Fibroblast of lung (primary cell): ENCODE measurements at places on chromosomes 12 and 14. TPM values are rescaled to one million over a fixed set of nuclear protein-coding genes. Genes with fewer than 3 reads are reported as not detected.

The TAS2R9 gene
- total RNA-seq: 0.17 TPM in 1 of 2 replicates, not detected in the other

The VRTN gene
- not detected in 2 replicates for total RNA-seq

The GNG2 gene
- total RNA-seq: 19.0 and 21.5 TPM in 2 replicates

The RERG gene
- 0.26 and 0.33 TPM in 2 replicates for total RNA-seq

The DBX2 gene
- not detected in 2 replicates for total RNA-seq

The KRT81 gene
- not detected in 2 replicates for total RNA-seq

The ERP27 gene
- 0.17 TPM in 1 of 2 replicates, not detected in the other for total RNA-seq

The LMNTD1 gene
- not detected in 2 replicates for total RNA-seq

The ANO4 gene
- total RNA-seq: 11.3 and 42.3 TPM in 2 replicates

GRCh38 chr14:77108753-77109152 lies 10.7 kb downstream of the CIPC start:
- DNase-seq: no peak

DNA sequence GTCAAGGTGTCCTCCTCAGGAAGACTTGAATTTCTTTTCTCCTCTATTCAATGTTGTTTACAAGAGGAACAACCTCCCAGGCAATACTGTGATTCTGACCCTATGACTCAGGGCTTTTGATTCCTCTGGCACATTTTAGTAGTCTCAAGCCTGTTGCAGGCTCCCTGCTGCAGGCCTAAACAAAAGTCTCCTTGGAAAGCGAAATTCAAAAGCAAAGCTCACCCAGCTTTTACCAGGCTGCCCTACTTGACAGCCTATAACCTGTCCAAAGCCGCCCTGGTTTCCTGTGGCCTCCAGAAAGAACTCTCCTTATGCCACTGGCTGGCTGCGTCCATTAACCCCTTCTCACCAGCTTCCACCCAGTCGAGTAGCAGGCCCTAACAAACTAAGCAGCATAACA lies 11.6 kb downstream of the FGD6 start:
- peak; percentile 87 for DNase-seq

GRCh38 chr12:67433385-67434175 lies 164.4 kb downstream of the CAND1 start:
- DNase-seq: peak; percentile 70

- DNase-seq: peak; percentile 43
Measured at GRCh38 chr12:109775172-109775881, 57.9 kb downstream of the TRPV4 start.

GRCh38 chr14:94975366-94975765 lies 182.0 kb downstream of the DICER1 start:
- DNase-seq: no peak

GRCh38 chr12:116765271-116765670 lies 27.2 kb downstream of the RNFT2 start:
- no peak for DNase-seq

DNA sequence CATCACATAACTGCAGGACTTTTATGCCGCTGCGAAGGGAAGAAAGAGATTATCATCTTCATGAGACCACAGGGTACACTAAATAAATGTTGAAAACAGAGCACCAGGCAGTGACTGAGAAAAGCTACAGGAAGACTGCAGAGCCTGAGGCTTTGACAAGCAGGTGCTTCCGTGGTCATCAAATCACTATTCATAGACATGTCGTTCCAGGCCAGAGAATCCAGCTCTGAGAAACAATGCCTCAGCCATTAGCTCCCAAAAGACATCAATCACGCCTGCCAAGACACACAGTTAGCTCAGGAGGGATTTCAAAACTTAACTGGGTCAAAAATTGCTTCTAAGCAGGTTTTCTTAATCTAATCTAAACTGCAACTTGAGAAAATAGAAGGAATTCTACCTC lies 47.2 kb upstream of the GARIN6 start:
- no peak for DNase-seq

- no peak for DNase-seq
Measured at GRCh38 chr12:121766290-121767039, 27.0 kb downstream of the RHOF start.

DNA sequence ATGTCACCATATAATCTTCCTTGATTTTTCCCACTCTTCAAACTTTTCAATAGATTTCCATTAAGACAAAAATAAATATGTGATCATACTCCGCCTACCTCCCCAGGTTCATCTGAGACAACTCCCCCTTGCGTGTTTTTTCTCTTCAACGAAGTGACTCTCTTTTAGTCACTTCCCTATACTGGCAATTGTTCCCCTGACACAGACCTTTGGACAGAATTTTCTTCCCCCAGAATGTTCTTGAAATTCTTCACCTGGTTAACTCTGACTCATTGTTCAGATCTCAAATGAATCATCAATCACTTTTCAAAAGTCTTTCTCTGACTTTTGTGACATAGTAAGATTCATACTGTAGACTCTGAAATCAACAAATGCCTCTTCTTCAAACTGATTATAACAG lies 727.3 kb upstream of the LMO3 start:
- DNase-seq: no peak

GRCh38 chr12:110203546-110203945 lies 77.5 kb upstream of the ATP2A2 start:
- DNase-seq: no peak

- DNase-seq: no peak
Measured at GRCh38 chr12:1102791-1103450, 111.9 kb downstream of the ERC1 start.

GRCh38 chr12:112599871-112600270 lies 181.1 kb downstream of the PTPN11 start:
- no peak for DNase-seq

DNA sequence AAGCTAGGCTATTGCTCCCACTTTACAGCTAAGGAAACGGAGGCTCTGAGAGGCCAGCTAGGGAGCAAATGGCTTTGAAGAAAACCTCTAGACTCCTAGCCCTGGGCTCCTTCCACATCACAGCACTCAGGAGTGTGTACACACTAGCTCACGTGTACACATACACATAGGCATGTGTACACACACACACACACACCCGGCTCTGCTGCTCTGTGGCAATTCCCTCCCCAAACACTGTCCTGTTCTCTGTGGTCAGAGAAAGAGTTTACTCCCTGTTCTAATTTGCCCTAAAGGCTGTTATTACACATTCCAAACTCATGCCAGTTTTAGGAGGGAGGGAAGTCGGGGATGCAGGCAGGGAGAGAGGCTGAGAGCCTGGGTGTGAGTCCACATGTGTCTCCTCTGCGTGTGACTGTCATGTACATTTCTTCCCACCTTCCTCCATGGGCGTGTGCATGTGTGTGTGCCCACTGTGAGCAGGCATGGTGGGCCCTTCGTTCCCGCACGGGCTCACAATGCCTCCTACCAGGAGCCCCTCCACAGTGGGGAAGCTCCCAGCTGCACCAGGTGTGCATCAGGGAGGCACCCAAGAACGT lies 14.2 kb downstream of the TRPV4 start:
- peak; percentile 20 for DNase-seq

DNA sequence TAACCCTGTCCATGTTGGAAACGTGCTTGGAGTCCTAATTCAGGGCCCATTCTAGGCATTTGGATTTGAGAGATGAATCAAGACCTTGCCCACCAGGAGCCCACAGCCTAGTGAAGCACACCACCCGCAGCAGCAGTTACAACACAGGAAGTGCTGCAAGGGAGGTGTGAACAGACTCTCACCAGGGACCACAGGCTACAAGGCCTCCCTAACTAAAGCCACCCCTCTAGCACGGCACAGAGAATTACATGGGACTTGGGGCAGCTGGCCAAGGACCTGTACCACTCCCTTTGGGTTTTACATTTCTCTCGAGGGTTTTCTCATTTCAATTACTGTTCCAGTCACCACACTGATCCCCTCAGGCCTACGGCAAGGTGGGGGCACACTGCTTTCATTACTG lies 49.5 kb upstream of the FOXN3 start:
- no peak for DNase-seq

GRCh38 chr12:108642269-108642870 lies 8.7 kb upstream of the SELPLG start:
- no peak for DNase-seq

DNA sequence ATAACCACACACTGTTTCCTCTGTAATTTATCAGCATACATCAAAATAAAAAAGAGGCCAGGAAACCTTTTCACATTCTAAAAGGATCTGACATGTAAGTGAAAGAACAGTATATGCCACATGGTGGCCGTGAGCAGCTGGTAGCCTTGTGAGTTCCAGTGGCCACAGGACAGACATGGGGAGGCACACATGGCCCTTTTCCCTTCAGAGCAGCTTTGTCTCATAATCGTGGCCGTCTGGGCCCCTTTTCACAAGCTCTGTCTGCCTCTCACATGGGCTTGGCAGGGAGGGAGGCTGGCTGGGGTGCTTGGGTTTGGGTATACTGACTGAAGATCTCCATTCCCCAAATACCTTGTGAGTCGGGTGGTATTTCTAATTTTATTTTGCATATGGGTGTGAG lies 1.5 kb upstream of the ZDHHC22 start:
- no peak for DNase-seq

- no peak for DNase-seq
Measured at GRCh38 chr12:52010692-52011601, 4.2 kb downstream of the TAMALIN start.

- no peak for DNase-seq
Measured at GRCh38 chr12:74286254-74286653, 251.4 kb upstream of the ATXN7L3B start.

DNA sequence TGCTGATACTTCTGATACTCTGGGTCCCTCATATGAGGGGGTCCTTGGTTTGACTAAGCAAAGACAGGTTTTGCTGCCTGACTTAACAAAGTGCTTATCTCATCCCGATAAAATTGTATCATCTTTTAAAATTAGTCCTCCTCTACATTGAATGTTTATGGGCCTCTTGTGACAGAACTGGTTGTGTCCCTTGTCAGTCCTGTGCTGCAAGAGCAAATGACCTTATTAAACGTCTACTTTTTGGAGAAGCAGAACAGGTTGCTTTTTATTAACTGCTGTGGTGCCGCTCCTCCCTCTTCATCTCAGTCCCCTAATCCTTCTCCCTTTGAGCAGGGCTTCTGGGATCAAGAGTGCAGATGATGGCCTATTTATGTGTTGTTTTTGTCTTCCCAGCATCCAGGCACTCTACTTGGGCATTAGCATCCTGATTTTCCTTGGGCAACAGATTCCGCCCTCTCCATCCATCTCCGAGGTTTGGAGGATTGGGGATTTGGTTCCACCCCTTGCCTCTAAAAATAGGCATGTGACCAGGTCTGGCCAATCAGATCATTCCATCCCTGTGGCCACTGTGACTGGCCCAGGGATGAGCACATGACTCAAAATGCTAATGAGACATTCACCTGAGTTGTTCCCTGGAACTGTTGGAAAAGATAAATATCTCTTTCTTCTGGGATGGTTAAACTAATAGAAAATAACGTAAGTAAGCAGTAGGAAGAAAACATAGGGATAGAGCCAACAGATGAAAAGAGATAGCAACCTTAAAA lies 2.9 kb upstream of the DENR start:
- DNase-seq: no peak

- no peak for DNase-seq
Measured at GRCh38 chr12:113638460-113638775, 166.7 kb upstream of the LHX5 start.

DNA sequence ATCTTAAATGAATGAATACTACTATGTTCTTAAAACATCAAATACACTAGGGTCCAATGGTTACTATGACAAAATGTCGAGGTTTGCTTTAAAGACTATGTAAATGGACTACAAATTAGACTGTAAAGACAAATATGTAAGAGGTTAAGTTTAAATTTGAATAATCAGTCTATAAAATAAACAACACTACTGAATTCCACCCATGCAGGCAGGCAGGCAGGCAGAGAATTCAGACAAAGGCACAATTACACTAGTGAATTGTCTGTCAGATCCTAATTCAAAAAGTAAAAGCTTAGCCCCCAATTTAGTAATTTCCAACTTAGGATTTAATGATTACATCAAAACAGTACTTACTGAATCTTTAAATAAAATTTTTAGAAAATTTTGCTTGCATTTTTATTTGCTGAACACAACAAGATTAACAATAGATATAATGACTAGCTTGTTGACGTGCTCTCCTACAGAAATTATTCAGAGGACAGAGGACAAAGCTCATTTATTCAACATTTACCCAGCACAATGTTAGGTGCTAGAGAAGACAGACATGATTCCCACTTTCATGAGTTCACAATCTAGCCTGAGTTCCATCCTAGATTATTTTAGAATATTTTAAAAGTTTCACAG lies 97.4 kb downstream of the CDK17 start:
- DNase-seq: no peak

DNA sequence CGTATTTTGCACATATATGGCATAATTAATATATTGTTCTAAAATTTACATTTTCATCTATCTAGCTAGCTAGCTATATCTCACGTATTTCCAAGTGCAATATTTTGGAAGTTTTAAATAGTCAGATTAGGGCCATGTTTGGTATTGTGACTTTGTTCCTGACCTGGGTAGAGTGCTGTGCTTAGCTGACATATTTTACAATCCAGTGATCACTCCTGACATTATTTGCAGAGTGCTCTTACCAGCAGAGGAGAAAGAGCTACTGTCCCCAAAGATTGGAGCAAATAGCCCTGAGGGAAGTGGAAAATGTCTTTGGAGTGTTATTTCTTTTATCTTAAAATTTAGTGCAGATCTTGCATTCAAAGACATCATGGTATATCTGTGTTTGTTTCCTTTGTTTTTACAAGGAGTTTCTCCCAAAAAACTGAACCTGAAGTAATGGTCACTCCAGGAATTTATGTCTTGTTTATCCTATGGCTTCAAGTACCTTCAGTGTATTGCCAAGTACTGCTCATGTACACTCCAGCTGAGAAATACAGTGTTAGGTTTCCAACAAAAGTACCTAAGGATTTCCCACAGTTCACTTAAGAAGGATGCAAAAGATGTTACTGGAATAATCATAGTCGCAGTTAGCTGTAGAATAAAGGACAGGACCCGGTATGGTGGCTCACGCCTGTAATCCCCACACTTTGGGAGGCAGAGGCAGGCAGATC lies 49.4 kb upstream of the PSMA6 start:
- no peak for DNase-seq

DNA sequence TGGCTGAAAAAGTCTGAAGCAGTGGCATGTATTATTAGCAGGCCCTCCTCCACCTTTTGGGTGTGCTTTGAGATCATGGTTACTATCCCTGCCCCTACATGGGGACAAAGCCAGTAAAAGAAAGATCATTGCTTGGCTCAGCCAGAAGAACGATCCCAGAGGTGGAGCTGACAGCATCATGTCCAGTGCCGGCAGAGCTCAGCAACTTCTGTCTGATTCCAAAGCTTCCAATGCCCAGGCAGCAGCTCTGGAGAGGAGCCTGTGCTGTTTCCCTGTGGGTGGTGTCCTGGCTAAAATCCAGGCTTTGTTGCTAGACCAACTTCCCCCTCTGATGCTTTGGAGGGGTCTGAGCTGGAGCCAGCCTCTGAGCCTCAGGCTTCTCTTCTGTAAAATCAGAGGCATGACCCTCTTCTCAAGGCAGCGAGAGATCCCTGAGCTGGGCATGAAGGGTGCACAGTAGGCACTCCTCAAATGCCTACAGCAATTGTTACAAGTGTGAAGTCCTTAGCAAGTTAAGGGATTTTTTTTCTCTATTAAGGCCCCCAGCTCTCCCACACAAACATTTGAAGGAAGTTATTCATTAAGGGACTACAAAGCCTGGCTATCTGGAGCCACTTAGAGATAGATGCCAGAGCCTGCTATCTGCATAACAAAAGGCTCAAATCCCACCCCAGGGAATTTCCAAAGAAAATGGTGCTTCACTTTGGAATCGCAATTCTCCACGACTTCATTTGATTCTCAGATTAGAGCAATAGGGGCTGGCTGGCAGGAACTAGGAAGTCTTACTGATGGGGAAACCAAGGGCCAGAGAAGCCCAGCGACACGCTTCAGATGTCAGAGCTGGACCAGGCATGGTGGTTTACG lies 10.9 kb upstream of the GSC start:
- no peak for DNase-seq
